ENCODE measurements at places on chromosomes 7 and 10.

DNA sequence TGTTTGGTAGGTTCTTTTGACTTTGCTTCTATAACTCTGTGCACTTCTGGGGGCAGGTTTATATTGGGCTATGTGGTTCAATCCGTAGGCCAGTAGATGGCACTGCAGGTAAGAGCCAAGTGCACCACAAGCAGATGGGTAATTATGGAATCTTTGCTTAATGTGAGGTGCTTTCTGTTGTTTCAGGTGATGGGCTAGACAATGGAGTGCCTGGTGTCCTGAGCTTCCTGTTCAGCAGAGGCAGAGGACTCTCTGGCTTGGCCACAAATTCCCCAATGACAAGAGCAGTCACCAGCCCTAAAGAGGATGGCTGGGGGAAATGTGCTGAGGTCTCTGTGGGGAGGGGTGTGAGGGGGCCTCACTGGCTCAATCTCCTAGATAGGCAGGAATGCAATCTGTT is 455.0 kb downstream of the CCSER2 start:
- DNase-seq, result no peak

DNA sequence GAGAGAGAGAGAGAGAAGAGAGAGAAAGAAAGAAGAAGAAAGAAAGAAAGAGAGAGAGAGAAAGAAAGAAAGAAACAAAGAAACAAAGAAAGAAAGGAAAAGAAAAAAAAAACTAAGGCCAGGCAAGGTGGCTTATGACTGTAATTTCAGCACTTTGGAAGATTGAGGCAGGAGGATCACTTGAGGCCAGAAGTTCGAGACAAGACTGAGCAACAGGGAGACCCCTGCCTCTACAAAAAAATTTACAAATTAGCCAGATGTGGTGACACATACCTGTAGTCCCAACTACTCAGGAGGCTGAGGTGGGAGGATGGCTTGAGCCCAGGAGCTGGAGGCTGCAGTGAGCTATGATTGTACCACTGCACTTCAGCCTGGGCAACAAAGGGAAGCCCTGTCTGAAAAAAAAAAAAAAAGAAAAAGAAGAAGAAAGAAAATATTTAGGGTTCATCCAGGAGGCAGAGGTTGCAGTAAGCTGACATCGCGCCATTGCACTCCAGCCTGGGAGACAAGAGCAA is 2.8 kb downstream of the SERPINE1 start:
- no peak for DNase-seq

DNA sequence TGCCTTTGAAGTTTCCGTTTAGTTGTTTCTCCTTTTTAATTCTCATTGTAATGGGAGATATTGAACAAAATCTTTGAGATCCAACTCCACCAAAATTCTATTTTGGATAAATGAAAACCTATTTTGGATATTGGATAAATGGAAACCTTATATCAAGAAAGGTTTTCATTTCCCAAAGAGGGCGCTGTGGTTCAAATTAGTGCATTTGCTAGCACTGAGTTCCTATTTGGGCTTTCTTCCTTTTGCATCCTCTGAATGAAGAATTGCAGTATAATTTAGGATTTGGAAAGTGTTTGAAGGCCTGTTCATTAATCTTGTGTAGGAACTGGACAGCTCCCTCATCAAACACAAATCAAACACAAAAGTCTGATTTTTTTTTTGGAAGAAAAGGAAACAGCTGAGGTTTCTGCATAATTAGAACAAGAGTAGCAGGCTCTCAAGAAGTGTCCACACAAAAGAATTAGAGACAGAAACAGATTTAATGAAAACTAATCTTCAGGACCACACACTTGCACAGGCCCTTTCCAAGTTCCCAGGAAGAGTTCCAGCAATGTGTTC is 80.8 kb upstream of the KLF14 start:
- no peak for DNase-seq

DNA sequence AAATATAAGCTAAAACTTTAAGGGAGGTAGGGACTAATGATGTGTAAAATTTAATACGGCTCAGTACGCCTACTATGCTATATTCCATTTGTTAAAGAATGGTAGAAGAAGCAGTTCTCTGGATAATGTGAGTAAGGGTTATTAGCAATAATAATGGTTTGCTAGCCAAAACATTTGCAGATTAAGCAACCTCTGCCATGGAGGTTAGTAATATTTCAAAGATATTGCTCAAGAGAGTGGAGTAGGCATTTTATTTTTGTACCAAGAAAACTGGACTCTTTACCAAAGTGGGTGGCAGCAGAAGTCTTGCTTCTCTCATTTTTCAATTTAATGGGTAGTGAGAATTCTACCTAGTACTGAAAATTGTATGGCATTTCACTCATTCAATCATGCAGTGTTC is 158.9 kb upstream of the TMEM106B start:
- no peak for DNase-seq

- no peak for DNase-seq
Measured at GRCh38 chr10:8037941-8038894, 16.3 kb upstream of the GATA3 start.

DNA sequence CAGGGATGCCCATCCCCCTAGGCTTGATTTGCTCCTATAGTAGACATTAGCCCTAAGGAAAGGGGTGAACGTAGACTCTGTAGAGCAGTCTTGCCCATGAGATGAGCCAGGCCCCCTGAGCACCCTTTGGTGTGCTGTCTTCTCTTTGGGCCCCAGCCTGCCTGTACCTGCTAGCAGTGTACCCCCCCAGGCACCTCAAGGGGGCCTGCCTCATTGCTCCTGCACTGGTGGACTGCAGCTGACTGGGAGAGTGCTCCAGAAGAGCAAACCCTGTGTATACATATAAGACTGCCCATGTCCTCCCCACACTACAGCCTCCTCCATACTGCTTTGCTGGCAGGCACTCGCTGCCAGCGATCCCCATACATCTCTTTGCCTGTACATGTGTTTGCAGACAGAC is 206.7 kb downstream of the PCDH15 start:
- no peak for DNase-seq

GRCh38 chr10:79068203-79068561 is 584 bp upstream of the ZMIZ1 start:
- no peak for DNase-seq

- DNase-seq, result no peak
Measured at GRCh38 chr7:125278318-125278717, 348.7 kb upstream of the POT1 start.

DNA sequence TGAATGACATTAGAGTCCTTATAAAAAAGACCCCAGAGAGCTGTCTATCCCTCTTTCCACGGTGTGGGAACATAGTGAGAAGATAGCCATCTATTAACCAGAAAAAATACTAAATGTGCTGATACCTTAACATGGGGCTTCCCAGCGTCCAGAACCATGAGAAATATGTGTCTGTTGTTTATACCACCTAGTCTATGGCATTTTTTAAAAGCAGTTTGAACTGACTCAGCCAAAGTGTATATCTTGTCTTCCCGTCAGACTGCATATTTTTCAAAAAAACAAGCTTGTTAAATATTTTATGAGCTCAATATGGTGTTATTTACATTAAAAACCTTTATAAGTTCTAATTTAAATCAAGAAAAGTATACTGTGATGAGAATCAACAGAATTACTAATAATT is 255.3 kb downstream of the HGF start:
- no peak for DNase-seq

GRCh38 chr7:30662431-30662939 is 19.8 kb downstream of the CRHR2 start:
- DNase-seq, result no peak

DNA sequence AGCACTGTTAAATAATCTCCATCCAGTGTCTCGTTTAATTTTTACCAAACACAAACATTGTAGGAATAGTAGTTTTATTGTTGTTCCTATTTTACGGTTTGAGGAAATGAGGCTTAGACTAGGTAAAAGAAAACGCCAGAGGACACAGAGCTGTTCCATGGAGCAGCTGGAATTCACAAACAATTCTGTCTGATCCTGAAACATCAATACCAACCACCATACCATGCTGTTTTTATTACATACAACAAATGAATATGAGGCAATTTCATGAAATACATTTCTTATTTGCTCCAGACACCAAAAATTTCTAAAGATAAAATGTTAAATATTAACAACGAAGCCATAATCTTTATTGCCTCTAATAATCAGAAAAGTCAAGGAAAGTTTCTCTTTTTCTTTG is 9.4 kb downstream of the MALRD1 start:
- no peak for DNase-seq

- DNase-seq, result no peak
Measured at GRCh38 chr10:103855852-103856796, 748 bp upstream of the SH3PXD2A start.

GRCh38 chr7:153433223-153433622 is 619.0 kb upstream of the DPP6 start:
- no peak for DNase-seq

DNA sequence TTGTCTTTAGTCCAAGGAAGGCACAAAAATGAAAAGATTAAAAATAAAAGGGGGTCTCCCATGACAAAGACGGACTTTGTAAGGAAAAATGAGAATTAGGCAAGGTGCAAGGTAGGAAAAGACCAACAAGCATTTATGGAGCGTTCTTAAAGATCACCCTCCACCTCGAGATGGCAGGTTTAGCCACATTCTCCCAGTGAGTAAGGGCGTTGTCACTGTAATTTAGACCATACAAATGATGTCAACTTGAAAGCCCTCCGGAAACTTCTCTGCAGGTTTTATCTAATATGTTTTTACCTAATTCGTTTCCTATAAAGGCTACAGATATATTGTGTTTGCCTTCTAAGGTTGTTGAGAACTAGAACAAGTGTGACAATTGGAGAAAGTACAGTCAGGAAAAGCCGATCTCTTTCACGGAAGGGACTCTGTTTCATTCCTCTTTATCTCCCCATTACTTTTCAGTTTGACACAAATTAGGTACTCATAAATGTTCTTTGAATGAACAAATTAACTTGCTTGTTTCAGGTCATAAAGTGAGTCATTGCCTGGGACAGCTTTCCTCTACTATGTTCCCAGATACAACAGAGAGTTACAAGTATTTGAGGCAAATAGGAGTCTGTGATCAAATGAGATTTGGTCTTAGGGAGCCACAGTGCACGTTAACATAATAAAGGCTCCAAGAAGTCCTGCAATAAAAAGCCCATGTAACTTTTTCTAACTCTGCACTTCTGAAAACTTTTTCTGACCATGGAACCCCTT is 102.6 kb upstream of the HABP2 start:
- DNase-seq, result no peak

DNA sequence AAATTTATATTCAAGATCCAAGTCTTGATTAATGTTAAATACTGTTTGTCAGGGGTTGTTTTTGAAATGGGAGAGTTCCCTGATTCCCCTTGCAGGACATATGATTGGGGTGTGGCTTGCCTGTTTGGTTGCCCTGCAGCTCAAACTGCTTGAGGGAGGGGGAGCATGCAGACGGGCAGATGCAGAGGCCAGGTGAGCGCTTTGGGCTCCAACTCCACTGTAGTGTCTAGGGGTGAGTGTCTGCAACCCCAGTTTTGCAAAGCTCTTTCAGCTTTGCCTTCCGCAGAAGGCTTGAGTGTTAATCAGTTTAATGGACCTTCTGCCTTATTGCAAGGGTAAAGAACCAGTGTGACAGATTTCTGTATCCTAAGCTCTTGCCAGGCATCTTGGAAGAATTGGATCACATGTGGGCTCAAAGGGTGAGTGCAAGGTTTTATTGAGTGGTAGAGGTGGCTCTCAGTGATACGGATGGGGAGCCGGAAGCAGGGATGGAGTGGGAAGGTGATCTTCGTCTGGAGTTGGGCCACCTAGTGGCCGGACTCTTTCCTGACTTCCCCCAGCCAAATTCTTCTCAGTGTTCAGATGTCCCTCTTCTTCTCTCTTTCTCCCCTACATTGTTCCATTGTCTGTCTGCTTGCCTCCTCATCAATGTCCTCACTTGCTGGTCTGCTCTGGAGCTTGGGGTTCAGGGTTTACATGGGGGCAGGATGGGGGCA is 479.7 kb downstream of the ATRNL1 start:
- DNase-seq, result no peak

DNA sequence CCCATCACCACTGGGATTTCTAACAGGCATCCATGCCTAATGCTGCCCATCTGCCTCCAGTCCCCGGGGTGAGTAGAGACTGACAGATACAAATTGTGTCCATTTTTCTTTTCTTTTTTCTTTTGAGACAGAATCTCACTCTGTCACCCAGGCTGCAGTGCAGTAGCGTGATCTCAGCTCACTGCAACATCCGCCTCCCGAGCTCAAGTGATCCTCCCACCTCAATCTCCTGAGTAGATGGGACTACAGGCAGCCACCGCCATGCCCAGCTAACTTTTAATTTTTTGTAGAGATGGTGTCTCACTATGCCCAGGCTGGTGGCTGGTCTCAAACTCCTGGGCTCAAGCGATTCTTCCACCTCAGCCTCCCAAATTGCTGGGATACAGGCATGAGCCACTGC is 7.6 kb upstream of the CPN1 start:
- no peak for DNase-seq

- DNase-seq, result no peak
Measured at GRCh38 chr7:106418094-106418493, 133.3 kb upstream of the NAMPT start.

GRCh38 chr10:34219753-34220548 is 595.1 kb downstream of the PARD3 start:
- no peak for DNase-seq

- DNase-seq, result no peak
Measured at GRCh38 chr10:93417266-93417665, 64.9 kb downstream of the MYOF start.

DNA sequence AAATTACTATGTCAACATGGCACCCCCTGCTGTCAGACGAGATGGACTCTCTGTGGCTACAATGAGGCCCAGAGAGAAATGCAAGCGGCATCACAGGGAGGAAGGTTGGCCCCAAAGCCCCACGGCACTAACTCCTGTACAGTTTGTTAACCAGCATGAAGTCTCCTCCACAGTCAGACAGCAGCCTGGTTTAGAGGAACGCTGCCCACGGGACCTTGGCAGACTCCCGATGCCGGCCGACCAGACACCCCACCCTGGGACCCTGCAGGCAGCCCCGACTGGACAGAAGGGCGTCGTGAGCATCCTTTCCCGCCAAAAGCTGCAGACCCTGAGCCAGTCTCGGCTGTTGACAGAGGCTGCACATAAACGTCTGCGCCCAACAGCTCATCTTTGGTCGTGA is 158.8 kb downstream of the DIP2C start:
- no peak for DNase-seq

GRCh38 chr10:115051216-115051615 is 41.9 kb upstream of the ATRNL1 start:
- DNase-seq, result no peak
